K562 (cell line): ENCODE measurements at places on chromosomes 5 and 9.

DNA sequence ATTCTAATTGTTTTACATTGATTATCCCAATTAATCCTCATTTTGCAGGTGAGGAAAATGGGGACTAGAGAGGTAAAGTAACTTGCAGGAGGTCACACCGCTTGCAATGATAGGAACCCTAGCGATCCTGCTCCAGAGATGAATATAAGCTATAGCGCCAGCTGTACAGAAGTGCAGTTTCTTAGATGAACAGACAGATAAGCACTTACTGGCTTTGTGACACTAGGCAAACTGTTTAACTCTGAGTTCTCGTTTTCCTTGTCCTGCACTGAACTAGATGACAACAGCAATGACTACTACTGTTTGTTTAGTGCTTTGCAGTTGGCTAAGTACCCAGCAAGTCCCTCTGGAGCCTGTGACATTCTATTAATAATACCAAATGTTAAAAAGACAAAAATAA, 11.1 kb downstream of the LHX6 start:
- DNase-seq: no peak

DNA sequence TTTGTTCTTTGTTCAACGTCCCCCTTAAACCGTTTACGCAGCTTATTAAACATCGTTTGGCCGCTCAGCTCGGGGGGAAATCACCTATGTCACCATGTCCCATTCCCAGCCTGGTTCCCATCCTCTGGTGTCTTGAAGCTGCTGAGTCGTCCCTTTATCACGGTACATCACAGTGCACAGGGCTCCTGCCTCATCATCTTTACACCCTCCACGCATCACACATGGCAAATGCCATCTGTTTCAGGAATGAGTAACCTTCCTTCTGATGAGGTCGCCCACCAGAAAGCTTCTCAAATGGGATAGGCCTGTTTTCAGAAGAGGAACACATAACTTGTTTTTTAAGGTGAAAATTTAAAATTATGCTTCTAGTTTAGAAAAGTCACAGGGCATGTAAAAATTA, 7.9 kb upstream of the LHX6 start:
- DNase-seq: no peak

GRCh38 chr9:38311382-38312270, 80.9 kb upstream of the ALDH1B1 start:
- no peak for DNase-seq

DNA sequence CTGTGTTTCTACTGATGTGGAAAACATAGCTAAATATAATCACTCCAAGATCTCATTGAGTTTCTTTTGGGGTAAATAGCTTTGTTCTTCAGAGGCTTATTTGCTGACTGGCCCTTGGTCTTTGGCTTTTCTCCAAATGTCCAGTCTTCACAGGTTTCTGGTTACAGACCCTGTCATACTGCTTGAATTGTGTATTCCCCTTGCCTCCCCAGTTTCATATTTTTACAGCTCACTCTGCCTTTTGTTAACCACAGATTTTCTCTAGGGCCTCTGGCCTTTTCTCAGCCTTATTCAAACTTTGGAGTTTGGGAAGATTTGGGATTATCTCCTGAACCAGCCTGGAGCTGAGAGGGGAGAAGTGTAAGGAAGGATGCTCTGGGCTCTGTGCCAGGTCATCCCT, 23.9 kb downstream of the ISOC1 start:
- no peak for DNase-seq

GRCh38 chr5:98514215-98514614, 259.2 kb upstream of the RGMB start:
- DNase-seq: no peak

- peak; percentile 57 for DNase-seq
Observed at GRCh38 chr5:176817841-176818377, 7.5 kb downstream of the UNC5A start.

DNA sequence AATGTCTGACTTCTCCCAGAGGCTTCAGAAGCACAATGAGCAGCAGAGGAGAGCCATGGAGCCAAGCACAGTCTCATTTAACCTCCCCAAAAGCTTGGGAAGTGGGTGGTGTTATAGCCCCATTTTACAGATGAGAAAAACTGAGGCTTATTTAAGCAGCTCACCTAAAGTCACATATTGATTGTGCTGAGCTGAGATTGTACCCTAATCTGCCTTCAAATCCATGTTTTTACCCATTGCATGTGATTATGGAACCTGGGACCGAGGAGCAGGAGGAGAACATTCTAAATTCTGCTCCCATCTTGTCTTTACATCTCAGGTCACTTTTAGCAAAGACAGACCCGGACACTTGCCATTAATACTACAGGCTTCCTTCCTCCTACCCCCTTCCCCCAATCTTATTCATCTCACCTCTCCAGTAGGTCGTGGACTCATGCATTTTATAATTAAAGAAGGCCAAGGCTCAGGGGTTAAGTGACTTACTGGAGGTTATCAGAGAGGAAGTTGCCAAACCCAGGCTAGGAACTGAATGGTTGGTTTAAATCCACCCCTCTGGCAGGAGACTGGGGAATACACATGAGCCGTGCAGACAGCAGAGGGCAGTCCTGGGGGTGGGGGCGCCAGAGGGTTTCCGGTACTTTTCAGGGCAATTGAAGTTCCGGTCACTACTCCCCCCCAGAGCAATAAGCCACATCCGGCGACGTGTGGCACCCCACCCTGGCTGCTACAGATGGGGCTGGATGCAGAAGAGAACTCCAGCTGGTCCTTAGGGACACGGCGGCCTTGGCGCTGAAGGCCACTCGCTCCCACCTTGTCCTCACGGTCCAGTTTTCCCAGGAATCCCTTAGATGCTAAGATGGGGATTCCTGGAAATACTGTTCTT, 51.0 kb upstream of the IL17B start:
- DNase-seq: peak; percentile 92

DNA sequence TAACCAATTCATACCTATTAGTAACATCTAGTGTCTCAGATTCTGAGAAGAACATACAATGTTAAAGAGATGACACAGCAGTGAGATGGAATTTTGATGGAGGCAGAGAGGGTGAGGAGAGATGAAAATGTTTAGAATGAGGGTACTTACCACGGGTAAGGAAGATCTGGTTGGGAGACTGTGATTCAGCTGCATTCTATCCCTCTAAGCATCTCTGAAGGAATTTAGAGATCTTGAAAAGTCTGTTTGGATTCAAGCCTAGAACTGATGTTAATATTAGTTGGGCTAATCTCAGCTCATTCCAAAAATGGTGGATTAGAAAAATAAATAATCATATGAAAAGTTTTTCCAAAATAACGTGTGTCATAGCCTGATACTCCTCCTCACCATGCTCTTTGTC, 191.5 kb upstream of the CLINT1 start:
- no peak for DNase-seq

DNA sequence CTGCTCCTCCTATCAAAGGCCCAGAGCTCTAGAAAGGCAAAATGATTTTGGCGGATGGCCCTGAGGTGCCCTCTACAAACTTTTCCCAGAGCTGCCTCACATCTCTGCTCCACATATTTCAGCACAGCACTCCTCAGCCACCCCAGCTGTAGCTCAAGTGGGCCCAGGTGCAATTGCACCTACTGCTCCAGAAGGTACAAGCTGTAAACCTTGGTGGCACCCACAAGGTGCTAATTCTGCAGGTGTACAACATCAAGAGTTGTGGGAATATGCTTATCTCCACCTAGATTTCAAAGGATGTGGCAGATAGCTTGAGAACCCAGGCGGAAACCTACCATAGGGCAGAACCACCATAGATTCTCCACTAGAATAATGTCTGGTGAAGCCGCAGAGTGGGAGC, 432.2 kb downstream of the TMEM232 start:
- DNase-seq: no peak

GRCh38 chr9:110125763-110126351, 82.1 kb downstream of the C9orf152 start:
- no peak for DNase-seq
